ENCODE measurements at places on chromosomes 4 and X.

GRCh38 chr4:118918388-118918787 lies 29.7 kb downstream of the SYNPO2 start:
- H3K36me3 ChIP-seq, result no peaks in the 10 kb centered on the region
- H3K27me3 ChIP-seq, result peaks cover 4% of the 10 kb centered on the region
- H3K4me1 ChIP-seq, result no peaks in the 10 kb centered on the region
- no peak overlapping the region for H3K27ac ChIP-seq
- DNase-seq, result no peak

DNA sequence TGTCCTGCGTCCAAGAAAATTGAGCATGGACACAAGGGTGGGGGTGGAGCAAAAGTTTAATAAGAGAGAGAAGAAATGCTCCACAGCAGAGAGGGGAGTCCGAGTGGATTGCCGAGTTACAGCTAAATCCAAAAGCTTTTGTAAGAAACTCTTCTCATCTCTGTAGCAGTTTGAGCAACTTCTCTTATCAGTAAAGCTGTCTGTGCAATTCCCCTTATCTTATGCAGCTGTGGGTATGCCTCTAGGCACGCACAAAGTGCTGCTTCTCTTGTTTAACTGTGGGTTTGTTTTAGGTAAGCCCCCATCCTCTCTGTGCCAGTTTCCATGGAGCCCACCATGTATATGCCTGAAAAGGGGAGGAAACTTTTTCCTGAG lies 44.8 kb downstream of the HMGB2 start:
- no peak overlapping the region for H3K27ac ChIP-seq
- H3K27me3 ChIP-seq, result no peaks in the 10 kb centered on the region

GRCh38 chr4:153110739-153111138 lies 93.5 kb upstream of the TRIM2 start:
- DNase-seq, result no peak
- peaks cover 8% of the 10 kb centered on the region for H3K36me3 ChIP-seq
- no peaks in the 10 kb centered on the region for H3K27me3 ChIP-seq
- H3K4me3 ChIP-seq, result no peak overlapping the region
- H3K27ac ChIP-seq, result no peak overlapping the region

DNA sequence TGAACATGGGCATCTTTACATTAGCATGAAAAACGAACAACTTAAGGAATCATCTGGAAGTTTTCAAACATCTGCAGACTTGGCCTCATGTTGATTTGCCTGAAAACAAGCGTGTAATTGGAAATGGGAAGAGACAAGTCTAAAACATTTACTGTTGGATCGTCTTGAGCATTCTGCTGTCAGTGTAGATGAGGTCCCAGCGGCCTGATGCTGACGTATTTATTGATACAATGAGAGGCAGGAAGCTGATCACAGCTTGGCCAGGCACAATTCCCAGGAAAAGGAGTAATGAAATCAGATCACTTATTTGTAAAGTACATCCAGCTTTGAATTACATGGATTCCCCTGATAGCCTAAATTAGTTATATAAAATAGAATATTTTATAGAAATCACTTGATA lies 210.6 kb downstream of the CLCN4 start:
- H3K4me1 ChIP-seq, result no peaks in the 10 kb centered on the region
- no peak overlapping the region for H3K27ac ChIP-seq
- DNase-seq, result no peak
- H3K27me3 ChIP-seq, result no peaks in the 10 kb centered on the region

- H3K4me3 ChIP-seq, result no peak overlapping the region
- H3K27ac ChIP-seq, result no peak overlapping the region
- H3K27me3 ChIP-seq, result no peaks in the 10 kb centered on the region
- H3K36me3 ChIP-seq, result no peaks in the 10 kb centered on the region
These were observed 90.4 kb upstream of the HPRT1 start for GRCh38 chrX:134369576-134369975.

DNA sequence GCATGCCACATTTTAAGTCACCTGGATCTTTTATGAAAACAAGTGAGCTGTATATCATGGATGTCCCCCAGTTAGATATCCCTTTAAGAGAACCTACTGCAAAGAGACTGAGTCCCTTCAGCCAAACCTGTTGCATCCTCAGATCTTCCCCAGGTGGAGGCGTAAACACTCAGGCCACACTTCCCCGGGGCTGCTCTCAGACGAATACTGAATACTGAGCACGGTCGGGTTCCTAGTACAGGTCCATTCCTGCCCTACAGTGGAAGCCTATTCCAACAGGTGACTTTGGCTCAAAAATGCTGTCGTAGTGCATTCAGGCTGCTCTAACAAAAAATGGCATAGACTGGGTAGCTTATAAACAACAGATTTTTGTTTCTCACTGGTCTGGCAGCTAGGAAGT lies 320.2 kb upstream of the CLNK start:
- H3K27me3 ChIP-seq, result no peaks in the 10 kb centered on the region
- H3K36me3 ChIP-seq, result no peaks in the 10 kb centered on the region
- H3K4me1 ChIP-seq, result peaks cover 5% of the 10 kb centered on the region
- no peak overlapping the region for H3K27ac ChIP-seq
- DNase-seq, result no peak

DNA sequence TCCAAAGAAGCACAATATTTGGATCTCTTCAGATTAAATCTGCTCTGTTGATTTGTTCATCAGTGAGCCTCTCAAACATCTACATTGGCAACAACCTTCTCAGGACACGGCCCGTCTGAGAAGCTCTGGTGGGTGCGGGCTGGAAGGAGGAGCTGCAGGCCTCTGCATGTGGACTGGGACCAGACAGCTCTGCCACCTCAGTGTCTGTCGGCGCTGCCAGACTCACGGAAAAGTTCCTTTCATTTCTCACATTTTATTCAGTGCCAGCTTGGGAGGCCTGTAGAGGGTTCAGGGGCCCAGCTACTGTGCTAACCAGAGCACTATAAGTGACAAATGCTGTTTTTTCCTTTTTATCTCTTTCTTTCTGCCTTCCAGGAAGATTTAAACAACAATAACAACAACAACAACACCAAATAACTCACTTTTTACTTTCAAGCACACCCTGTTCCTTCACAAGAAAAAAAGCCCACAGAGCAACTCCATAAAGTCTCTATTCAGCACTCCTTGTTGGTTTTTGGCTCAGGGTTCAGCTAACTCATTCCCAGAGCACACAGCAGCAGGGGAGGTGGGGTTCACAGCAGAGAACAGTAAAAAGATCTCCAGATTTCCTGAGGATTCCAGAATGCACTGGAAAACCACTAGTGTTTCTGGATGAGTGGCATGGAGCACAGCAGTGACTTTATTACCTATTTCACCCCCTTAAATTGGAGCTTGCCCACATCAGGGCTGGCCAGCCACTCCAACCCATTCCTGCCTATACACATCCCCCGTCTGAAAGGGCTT lies 23.2 kb upstream of the HOPX start:
- no peaks in the 10 kb centered on the region for H3K4me1 ChIP-seq
- peaks cover 3% of the 10 kb centered on the region for H3K27me3 ChIP-seq
- DNase-seq, result no peak
- no peaks in the 10 kb centered on the region for H3K36me3 ChIP-seq
- H3K27ac ChIP-seq, result no peak overlapping the region

GRCh38 chrX:45592101-45592500 lies 391.4 kb upstream of the DIPK2B start:
- no peak for DNase-seq
- H3K4me1 ChIP-seq, result no peaks in the 10 kb centered on the region
- peaks cover 6% of the 10 kb centered on the region for H3K36me3 ChIP-seq
- no peaks in the 10 kb centered on the region for H3K27me3 ChIP-seq

All from neural crest cell (in vitro differentiated cells).